SJSA1 (cell line): ENCODE measurements at places on chromosomes 6 and 20. TPM values are rescaled to one million over a fixed set of nuclear protein-coding genes. Genes with fewer than 3 reads are reported as not detected.

DNA sequence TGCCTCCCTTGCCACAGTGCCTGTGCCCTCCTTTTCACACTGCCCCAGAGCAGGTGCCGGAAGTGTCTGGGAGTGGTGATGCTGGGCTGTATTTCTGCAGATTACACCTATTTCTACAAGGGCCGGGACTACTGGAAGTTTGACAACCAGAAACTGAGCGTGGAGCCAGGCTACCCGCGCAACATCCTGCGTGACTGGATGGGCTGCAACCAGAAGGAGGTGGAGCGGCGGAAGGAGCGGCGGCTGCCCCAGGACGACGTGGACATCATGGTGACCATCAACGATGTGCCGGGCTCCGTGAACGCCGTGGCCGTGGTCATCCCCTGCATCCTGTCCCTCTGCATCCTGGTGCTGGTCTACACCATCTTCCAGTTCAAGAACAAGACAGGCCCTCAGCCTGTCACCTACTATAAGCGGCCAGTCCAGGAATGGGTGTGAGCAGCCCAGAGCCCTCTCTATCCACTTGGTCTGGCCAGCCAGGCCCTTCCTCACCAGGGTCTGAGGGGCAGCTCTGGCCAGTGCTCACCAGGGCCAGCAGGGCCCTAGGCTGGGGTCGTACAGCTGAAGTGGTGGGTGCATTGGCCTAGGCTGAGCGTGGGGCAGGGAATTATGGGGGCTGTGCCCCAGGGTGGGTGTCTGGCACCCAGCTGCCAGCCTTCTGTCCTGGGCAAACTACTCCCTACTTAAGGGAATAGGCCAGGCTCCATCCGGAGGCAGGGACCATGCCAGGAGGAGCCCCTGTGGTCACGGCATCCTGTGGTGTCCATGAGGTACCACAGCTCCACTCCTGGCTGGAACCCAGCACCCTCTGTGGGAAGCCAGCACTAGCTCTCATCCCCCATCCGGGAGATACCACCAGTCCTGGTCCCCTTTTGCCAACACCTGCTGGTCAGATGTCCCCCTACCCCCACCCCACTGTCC, 3.5 kb downstream of the MMP24OS start:
- peaks cover 17% of the 10 kb centered on the region for H3K4me1 ChIP-seq
- DNase-seq = no peak
- peaks cover 73% of the 10 kb centered on the region for H3K36me3 ChIP-seq
- no peak overlapping the region for H3K4me3 ChIP-seq
- H3K27me3 ChIP-seq = no peaks in the 10 kb centered on the region
- no peak overlapping the region for H3K27ac ChIP-seq

DNA sequence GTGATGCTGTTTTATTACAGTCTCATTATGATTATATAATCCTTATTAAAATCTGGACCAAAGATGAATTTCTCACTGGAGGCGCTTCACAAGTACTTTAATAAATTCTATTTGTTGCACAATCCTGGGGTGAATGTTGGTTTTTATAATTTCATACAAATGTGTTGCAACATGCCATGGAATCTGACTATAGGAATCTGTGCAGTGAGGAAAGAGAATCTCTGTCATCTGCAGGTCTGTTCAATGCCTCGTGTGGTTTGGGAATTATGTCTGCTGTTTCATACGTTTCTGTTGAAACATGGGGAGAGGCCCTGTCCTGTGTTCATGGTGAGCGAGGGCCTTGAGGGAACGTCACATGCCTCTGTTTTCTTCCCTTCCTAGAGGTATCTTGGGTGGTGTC, 277.3 kb downstream of the CDH4 start:
- DNase-seq = no peak
- peaks cover 22% of the 10 kb centered on the region for H3K27me3 ChIP-seq
- no peak overlapping the region for H3K4me3 ChIP-seq
- no peak overlapping the region for H3K27ac ChIP-seq
- H3K4me1 ChIP-seq = peaks cover 13% of the 10 kb centered on the region

DNA sequence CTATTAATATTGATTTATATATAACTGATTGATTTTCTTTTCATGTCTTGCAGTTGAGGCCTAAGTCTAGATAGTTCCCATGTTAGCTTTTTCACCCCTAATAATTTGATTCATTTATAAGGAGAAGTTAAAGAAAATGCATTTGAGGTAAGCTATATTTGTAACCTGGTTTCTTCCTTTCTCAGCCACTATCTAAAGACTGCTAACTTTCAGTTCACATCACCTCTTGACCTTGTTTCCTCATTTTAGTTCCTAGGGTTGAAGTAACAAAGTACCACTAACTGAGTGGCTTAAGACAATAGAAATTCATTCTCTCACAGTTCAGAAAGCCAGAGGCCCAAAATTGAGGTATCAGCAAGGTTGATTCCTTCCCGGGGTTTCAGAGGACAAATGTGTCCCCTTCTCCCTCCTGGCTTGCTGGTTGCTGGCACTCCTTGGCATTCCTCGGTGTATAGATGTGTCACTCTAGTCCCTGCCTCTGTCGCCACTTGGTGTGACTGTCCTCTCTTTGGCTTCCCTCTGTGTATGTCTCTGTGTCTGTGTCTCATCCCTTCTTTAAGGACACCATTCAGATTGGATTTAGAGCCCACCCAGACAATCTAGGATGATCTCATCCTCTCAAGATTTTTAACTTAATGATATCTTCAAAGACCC, 55.9 kb upstream of the C20orf144 start:
- no peaks in the 10 kb centered on the region for H3K27me3 ChIP-seq
- DNase-seq = no peak
- no peak overlapping the region for H3K27ac ChIP-seq
- no peak overlapping the region for H3K4me3 ChIP-seq
- no peaks in the 10 kb centered on the region for H3K4me1 ChIP-seq

The CDK19 gene
- total RNA-seq = 6.8 and 13.7 TPM in 2 replicates

- H3K4me1 ChIP-seq = no peaks in the 10 kb centered on the region
- no peaks in the 10 kb centered on the region for H3K36me3 ChIP-seq
- DNase-seq = no peak
- H3K27me3 ChIP-seq = no peaks in the 10 kb centered on the region
- H3K4me3 ChIP-seq = no peak overlapping the region
- H3K27ac ChIP-seq = no peak overlapping the region
Measured at GRCh38 chr6:126094411-126094810, 108.1 kb downstream of the TRMT11 start.
